Stimulated activated CD8-positive, alpha-beta memory T cell treated with anti-CD3 and anti-CD28 coated beads, Interleukin-7, amount 100 ng/mL, for 1 hour (primary cell): ENCODE measurements at places on chromosomes 6 and 20.
A peak's percentile ranks its signal among the peaks of the same experiment; 100 is the strongest.

- no peak for DNase-seq
These were observed 79.1 kb downstream of the LRRC1 start for GRCh38 chr6:53873922-53874321.

GRCh38 chr20:9172851-9173250 lies 104.0 kb downstream of the PLCB4 start:
- DNase-seq: no peak

GRCh38 chr6:54629131-54629530 lies 217.4 kb upstream of the FAM83B start:
- DNase-seq: no peak

- no peak for DNase-seq
These were observed 78.7 kb upstream of the MYL9 start for GRCh38 chr20:36462440-36463211.

DNA sequence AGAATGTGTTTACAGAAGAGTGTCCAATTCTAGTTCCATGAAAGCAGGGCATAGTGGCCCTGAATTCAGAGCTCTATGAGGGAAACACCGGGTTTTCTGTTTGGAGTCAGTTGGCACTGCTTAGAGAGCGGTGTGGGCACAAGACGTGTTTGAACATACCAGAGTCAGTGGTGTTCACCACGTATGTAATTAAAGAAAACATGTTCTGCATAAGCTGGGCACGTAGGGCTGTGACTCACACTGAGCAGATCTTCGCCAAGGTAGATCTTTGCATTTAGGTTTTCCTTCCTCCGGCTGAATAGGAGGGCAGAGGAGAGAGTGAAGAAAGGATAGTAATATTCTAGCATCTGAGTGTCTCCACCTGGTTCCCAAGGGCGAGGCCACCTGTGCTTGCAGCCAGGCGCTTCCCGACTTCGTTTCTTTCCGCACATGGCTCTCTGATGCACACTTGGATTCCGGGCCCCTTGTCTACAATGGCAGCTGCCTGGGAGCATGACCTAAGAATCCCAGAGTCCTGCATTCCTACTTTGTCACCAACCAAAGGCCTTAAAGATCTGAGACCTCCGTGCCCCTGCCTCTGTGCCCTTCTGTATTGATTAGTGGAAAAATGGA lies 136.2 kb downstream of the ERMARD start:
- no peak for DNase-seq

GRCh38 chr20:62824476-62825332 lies 7.9 kb downstream of the COL9A3 start:
- no peak for DNase-seq

GRCh38 chr6:90369024-90369519 lies 72.4 kb upstream of the BACH2 start:
- DNase-seq: no peak

GRCh38 chr20:19253916-19254820 lies 41.7 kb downstream of the SLC24A3 start:
- no peak for DNase-seq

DNA sequence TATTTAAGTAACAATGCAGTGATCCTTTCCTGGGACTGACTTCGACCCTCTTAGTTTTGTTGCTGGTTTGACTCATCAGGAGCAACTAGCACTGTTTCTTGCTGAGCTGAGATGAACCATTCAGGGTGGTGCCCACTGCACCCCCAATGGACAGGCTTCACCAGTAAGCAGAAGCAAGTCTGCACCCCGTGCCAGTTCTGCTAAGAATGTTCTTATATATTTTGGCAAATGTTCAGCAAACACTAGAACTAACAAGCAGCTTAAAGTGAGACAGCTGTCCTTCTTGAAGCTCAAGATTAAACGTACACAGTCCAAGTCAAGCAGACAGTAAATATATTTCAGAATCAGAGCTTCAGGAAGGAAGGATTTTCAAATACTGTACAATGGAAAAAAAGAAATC lies 561.3 kb upstream of the CDH4 start:
- DNase-seq: no peak

DNA sequence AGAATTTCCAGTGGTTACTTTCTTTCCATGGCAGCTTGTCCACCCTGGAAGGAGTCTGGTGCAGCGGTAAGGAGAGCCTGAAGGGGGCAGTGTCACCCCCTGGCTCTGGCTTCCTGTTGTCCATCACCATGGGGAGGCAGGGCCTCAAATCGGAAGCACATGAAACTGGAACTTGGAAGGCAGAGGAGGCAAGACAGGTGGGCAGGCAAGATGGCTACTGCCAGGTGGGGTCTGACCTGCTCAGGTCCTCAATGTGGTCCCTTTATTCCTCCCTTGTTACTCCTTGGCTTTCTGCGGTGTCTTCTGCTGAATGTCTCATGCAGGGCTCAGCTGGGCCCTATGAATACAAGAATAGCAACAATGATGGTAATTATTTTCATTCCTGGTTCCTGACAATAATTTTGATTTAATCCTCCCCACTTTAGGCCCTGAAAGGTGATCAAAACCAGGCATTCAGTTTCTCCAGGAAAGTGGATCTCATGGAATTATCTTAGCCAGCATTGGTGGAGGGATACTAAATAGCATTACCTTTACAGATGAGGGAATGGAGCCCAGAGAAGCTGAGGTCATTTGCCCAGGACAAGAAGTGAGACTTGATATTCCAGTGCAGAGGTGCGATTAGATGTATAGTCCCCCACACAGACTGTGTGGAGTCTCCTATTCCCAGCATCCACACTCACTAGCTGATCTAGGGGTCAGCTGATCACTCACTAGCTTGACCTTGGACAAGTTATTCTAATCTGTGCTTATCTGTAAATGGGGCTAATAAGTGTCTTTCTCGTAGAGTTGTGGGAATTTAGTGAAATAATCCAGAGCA lies 17.6 kb upstream of the SNAI1 start:
- no peak for DNase-seq

GRCh38 chr6:42378125-42378524 lies 73.6 kb downstream of the TRERF1 start:
- DNase-seq: no peak

DNA sequence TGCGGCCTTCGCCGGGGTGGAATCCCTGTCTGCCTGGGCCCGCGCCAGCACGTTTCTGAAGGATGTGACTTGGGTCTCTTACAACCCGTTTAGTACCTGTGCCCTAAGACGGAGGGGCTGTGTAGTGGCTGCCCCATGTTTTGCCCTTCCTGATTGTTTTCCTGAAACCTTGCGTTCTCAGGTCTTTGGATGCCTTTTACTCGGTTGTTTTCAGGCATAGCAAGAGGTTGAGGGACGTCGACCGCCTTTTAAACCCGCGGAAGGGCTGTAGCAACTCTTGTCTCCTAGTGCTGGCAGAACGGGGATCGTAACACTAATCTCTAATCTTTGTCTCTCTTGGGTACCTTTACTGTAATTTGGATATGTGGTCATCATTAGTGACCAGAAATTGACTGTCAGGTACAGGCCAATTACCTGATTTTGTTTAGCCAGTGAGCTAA lies 706 bp upstream of the NANP start:
- no peak for DNase-seq

DNA sequence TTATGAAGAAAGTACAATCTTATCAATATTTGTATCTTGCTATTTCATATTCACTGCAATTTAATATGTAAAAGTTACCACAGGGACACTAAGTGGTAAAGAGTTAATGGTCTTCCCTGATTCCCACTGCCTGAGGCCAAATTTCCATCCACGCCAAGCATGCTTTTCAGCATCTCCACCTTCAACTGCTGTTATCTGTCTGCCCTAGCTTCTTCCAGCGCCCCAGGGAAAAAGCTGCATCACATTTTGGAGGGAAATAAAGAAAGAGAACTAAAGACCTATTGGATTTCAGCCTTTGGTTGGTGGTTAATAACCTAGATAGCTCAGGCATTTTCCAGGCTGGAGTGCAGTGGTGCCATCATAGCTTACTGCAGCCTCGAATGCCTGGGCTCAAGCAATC lies 61.3 kb upstream of the NKX2-2 start:
- no peak for DNase-seq

GRCh38 chr6:109069746-109070145 lies 24.9 kb downstream of the SESN1 start:
- DNase-seq: no peak

DNA sequence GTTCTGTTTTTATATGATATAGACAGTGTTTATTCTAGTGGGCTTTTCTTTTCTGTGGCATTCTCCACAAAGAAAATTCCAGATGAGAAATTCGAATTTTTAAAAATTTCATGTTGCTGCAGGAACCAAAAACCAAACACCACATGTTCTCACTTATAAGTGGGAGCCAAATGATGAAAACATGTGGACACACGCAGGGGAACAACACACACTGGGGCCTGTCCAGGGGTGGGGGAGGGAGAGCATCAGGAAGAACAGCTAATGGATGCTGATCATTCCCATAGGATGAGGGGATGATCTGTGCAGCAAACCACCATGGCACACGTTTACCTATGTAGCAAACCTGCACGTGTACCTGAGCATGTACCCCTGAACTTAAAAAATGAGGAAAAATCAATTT lies 499.0 kb upstream of the SLC35B3 start:
- no peak for DNase-seq

- DNase-seq: no peak
These were observed 43.2 kb downstream of the STK35 start for GRCh38 chr20:2144850-2145249.

- no peak for DNase-seq
These were observed 21.9 kb downstream of the SLC13A3 start for GRCh38 chr20:46629341-46629740.

DNA sequence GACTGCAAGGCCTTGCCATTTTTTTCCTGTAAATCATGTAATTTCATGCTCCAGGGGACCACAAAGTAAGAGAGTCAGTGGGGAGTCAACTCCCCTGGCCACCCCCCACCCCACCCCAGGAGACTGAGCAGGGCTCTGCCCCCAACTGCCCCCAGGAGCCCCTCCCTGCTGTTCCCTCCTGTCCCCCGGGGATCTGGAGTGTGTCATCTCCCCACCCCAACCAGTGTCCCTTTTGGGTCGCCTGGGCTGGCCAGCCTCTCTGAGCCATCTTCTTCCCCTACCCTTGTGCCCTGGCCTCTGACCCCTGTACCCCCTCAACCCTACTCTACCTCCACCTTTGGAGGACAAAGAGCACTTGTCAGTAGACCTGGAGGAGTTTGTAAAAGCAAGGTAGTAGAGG lies 29.4 kb downstream of the FOXP4 start:
- DNase-seq: no peak

- peak; percentile 53 for DNase-seq
These were observed 37.7 kb downstream of the KCNQ2 start for GRCh38 chr20:63434599-63435378.

GRCh38 chr6:128963561-128963960 lies 80.6 kb downstream of the LAMA2 start:
- no peak for DNase-seq

DNA sequence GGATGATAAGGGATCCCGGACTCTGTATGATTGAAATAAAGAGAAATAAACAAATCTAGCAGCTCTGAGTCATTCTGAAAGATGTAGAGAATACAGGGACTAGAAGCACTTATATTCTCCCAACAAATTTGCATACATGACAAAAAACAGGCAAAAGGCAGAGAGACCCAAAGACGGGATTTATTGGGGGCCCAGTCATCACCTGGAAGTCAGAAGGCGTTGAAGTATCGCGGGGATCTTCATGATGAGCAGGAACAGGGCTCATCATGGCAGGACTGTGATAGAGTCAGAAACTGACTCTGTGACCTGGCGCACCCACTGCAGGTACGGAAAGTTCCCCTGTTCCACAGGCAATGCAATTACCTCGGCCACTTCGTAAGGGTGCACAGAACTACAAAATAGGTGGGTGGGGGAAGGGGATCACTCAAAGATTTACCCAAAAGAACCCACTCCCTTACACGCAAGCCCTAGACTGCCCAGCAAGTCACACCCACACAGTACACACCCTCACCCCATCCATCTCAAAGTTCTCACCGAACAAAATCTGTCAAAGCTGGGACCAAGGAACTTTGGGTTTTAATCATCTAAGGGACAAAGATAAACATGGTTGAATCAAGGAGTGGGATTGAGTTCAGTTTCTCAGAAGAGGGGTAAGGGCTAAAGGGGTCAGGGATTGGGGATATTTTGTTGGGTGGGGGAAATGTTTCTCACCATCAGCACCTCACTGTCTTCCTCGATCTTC lies 1.4 kb downstream of the CUTA start:
- no peak for DNase-seq

GRCh38 chr20:33445881-33446625 lies 2.5 kb upstream of the SNTA1 start:
- no peak for DNase-seq

DNA sequence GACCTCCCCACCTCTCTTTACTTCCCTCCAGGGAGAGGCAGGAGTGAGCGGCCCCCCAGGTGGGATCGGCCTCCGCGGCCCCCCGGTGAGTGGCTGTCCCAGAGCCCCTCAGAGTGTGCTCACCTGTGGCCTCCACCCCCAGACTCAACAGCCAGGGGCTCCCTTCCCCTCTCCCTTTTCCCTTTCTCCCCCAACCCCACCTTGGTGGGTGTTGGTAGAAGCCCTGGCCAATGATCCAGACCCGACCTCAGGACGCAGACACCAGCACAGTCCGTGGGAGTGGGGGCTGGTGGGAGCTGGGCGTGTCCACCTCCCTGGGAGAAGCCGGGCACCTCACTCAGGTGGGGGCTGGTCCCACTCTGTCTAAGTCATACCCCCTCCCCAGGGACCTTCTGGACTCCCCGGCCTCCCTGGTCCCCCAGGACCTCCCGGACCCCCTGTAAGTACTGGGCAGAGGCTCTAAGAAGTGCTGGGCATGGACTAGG lies 4.9 kb downstream of the COL9A3 start:
- no peak for DNase-seq

DNA sequence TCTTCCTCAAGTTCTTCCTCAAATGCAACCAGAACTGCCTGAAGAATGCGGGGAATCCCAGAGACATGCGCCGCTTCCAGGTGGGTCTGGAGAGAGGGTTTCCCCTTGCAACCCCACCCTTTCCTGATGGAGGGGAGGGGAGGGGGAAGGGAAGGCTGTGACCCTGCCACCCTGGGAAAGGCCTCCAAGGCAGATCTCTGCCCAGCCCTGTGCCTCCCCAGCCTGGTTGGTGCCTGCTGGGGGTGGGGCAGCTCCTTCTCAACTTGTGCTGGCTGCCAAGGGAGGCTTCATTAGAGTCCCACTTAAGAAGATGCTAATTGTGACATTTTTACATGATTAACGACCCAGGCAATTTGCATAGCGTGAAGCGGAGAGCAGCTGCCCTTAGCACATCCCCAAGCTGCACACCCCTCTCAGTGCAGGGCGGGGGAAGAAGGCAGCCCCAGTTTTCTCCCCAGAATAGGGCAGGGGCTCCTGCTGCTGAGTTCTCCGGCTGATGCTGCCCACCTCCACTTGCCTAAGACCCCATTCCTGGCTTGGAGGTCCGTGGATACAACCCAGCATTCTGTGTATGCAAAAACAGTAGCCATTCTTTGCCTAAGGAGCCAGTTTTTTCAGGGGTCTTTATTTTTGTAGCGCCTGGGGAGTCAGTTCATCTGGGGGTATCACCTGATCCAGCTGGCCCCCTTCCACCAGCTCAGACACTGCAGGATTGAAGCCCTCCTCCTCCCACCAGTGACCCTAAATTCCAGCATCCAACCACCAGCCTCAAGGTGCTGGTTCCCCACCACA lies 51.7 kb downstream of the CPXM1 start:
- DNase-seq: no peak
